ENCODE measurements at places on chromosomes 6 and 20. TPM values are rescaled to one million over a fixed set of nuclear protein-coding genes. Genes with fewer than 3 reads are reported as not detected.

GRCh38 chr6:45901767-45902650, 113.7 kb downstream of the CLIC5 start:
- H3K36me3 ChIP-seq = no peaks in the 10 kb centered on the region
- H3K27me3 ChIP-seq = no peaks in the 10 kb centered on the region
- no peak for DNase-seq
- no peak overlapping the region for H3K27ac ChIP-seq

DNA sequence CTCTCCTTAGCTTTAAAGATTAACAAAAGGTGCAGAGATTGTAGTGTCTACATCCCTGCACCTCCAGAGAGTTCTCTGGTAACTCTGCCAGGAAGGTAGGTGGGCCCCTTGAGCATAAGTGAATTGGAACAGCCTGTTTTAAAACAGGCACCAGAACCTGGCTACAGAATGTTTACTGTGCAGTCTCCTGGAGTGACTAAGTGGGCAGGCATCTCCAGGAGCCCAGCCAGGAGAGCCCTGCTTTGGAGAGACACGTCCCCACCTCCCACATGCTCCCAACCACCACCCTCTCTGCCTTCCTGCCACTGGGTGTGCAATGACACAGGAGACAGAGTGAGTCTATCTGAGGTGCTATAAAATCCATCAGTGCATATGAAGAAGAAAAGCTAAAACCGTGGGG, 110.3 kb upstream of the EYA4 start:
- H3K27me3 ChIP-seq = no peaks in the 10 kb centered on the region
- H3K4me1 ChIP-seq = peaks cover 32% of the 10 kb centered on the region
- peak overlapping the region; percentile 71 for H3K27ac ChIP-seq
- no peak for DNase-seq

GRCh38 chr6:110446405-110446804, 30.0 kb downstream of the SLC22A16 start:
- no peak for DNase-seq
- H3K36me3 ChIP-seq = no peaks in the 10 kb centered on the region
- peaks cover 4% of the 10 kb centered on the region for H3K27me3 ChIP-seq
- no peak overlapping the region for H3K4me3 ChIP-seq
- H3K4me1 ChIP-seq = no peaks in the 10 kb centered on the region
- H3K27ac ChIP-seq = no peak overlapping the region

DNA sequence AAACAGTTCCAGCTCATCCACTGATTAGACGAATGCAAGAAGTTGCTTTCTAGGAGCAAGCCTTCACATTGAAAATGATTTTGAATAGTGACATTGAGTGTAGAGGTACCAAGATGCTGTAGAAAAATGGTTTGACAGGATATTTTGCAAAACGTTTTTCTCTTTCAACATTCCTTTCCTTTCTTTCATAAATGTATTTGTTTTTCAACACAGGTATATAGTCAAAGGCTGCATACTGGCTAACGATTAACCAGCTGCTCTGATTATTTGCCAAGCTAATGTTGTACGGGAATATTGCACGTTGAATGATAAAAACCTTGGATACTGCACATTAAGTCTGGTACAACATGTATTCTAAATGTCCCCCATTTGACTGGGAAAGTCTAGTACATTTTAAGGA, 78.8 kb upstream of the TENT5A start:
- no peak overlapping the region for H3K27ac ChIP-seq
- no peaks in the 10 kb centered on the region for H3K36me3 ChIP-seq
- H3K27me3 ChIP-seq = no peaks in the 10 kb centered on the region
- no peak overlapping the region for H3K4me3 ChIP-seq

DNA sequence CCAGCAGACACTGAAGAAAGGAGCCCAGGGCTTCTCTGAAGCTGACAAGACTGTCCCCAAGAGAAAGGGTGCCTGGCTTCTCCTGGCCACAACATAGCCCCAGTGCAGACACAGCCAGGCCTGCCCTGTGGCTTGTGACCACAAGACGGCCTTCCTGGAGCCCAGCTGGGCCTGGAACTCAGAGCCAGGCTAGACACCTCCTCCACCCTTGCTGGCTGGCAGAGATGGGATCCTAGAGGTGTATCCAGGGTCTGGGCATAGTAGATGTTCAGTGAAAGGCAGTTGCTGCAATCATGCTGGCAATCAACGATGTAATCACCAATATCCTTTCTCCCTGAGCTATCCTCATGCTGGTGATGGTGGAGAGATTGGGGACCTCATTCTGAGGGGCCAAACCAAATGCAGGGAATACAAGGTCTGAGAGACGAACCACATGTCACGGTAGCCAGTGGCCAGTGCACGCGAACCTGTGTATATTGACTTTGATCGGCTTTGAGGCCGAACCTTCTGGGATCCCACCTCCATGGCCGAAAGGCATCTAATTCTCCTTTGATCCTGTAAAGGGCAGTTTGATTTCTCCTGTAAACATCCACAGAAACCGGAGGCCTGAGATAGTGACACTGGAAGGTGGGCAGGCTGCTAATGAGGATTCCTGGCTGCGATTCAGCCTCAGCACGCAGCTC, 115.2 kb downstream of the PSMB1 start:
- H3K4me3 ChIP-seq = peak overlapping the region; percentile 43
- H3K27ac ChIP-seq = peak overlapping the region; percentile 43
- H3K4me1 ChIP-seq = peaks cover 20% of the 10 kb centered on the region
- H3K36me3 ChIP-seq = peaks cover 5% of the 10 kb centered on the region
- H3K27me3 ChIP-seq = no peaks in the 10 kb centered on the region

- H3K27ac ChIP-seq = no peak overlapping the region
- H3K27me3 ChIP-seq = peaks cover 22% of the 10 kb centered on the region
- H3K4me1 ChIP-seq = no peaks in the 10 kb centered on the region
Measured at GRCh38 chr20:20095114-20095872, 43.0 kb downstream of the CFAP61 start.

GRCh38 chr6:113591896-113592827, 265.0 kb upstream of the MARCKS start:
- H3K4me1 ChIP-seq = peaks cover 52% of the 10 kb centered on the region
- H3K4me3 ChIP-seq = no peak overlapping the region
- no peak for DNase-seq
- H3K27me3 ChIP-seq = no peaks in the 10 kb centered on the region
- peak overlapping the region; percentile 75 for H3K27ac ChIP-seq
- no peaks in the 10 kb centered on the region for H3K36me3 ChIP-seq

- peaks cover 2% of the 10 kb centered on the region for H3K4me1 ChIP-seq
- no peaks in the 10 kb centered on the region for H3K27me3 ChIP-seq
- DNase-seq = no peak
- no peak overlapping the region for H3K27ac ChIP-seq
- no peak overlapping the region for H3K4me3 ChIP-seq
Measured at GRCh38 chr6:137954253-137954652, 87.2 kb downstream of the TNFAIP3 start.

DNA sequence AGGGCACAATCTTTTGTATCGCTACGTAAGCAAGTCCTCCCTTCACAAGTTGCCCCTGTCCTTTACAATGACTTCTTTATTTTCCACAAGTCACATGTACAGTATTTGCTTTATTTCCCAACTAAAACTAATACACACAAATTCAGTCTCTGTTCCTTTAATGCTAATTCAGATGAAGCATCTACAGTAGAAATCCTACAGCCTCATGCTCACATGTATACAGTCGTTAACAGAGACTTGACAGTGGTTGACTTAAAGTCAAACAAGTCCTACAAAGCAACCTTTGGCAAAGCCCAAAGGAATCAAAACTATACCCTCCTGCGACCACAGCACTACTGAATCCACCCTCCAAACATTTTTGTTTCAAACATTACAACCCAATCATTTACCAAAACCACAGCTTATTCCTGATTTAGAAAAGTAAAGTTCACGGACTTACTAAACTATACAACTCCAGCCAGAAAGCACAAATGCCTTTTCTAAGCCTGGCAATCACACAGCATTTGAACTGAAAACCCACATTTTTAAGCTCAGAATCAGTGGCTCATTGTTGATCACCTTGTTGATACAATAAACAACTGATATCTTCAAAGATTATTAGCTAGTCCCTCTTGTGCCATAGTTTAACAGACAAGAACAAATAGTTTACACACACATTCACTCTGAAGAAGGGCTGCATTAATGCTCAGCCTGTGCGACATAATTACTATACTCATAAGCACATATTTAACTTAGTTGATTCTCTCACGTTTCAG, 70.9 kb upstream of the NHSL1 start:
- peaks cover 3% of the 10 kb centered on the region for H3K36me3 ChIP-seq
- no peaks in the 10 kb centered on the region for H3K27me3 ChIP-seq
- H3K4me3 ChIP-seq = no peak overlapping the region
- no peak for DNase-seq
- no peak overlapping the region for H3K27ac ChIP-seq

GRCh38 chr20:53625311-53626129, 31.9 kb upstream of the ZNF217 start:
- H3K4me1 ChIP-seq = peaks cover 33% of the 10 kb centered on the region
- H3K27me3 ChIP-seq = no peaks in the 10 kb centered on the region
- H3K36me3 ChIP-seq = no peaks in the 10 kb centered on the region
- no peak overlapping the region for H3K4me3 ChIP-seq
- H3K27ac ChIP-seq = no peak overlapping the region

- no peak overlapping the region for H3K27ac ChIP-seq
- H3K4me3 ChIP-seq = no peak overlapping the region
- peaks cover 46% of the 10 kb centered on the region for H3K27me3 ChIP-seq
- H3K4me1 ChIP-seq = no peaks in the 10 kb centered on the region
- H3K36me3 ChIP-seq = no peaks in the 10 kb centered on the region
- DNase-seq = peak; percentile 22
Measured at GRCh38 chr20:57860576-57860975, 150.8 kb upstream of the PMEPA1 start.

- DNase-seq = no peak
- peaks cover 5% of the 10 kb centered on the region for H3K27me3 ChIP-seq
- peaks cover 12% of the 10 kb centered on the region for H3K4me1 ChIP-seq
- no peaks in the 10 kb centered on the region for H3K36me3 ChIP-seq
Measured at GRCh38 chr6:161635975-161636374, 362.1 kb upstream of the AGPAT4 start.

DNA sequence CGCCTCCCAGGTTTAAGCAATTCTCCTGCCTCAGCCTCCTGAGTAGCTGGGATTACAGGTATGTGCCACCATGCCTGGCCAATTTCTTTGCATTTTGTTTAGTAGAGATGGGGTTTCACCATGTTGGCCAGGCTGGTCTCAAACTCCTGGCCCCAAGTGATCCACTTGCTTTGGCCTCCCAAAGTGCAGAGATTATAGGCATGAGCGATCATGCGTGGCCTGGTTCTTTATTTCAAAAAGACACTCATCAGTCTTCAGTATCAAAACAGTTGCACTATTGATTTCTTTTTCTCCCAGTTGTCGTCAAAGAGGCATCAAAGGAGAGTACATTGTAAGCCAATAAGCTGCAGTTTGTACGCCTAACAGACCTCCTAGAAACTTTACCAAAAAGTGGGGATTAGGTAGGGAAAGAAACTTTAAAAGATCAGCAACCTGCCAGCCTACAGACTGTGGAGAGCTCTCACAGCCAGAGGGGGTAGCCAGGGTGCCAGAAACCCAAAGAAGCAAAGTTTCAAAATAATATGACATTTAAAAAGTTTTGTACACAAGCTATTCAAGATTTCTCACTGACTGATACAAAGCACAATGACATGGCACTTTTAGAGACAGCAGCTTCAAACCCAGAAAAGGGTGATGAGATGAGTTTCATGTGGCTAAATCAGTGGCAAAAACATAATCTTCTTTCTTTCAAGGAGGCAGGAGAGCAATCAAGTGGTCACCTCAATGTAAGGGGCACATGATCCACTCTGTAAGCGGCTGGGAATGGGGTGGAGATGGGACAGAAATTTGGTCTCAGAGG, 83.0 kb upstream of the RALY start:
- H3K27ac ChIP-seq = no peak overlapping the region
- peaks cover 36% of the 10 kb centered on the region for H3K4me1 ChIP-seq
- H3K36me3 ChIP-seq = no peaks in the 10 kb centered on the region
- peaks cover 1% of the 10 kb centered on the region for H3K27me3 ChIP-seq
- no peak for DNase-seq

GRCh38 chr6:71287038-71287437, 1.6 kb upstream of the OGFRL1 start:
- H3K36me3 ChIP-seq = no peaks in the 10 kb centered on the region
- no peak overlapping the region for H3K4me3 ChIP-seq
- H3K27me3 ChIP-seq = no peaks in the 10 kb centered on the region
- no peak for DNase-seq
- peaks cover 9% of the 10 kb centered on the region for H3K4me1 ChIP-seq
- no peak overlapping the region for H3K27ac ChIP-seq

GRCh38 chr6:76742919-76743318, 670.5 kb upstream of the IMPG1 start:
- H3K27me3 ChIP-seq = no peaks in the 10 kb centered on the region
- H3K4me1 ChIP-seq = no peaks in the 10 kb centered on the region
- H3K4me3 ChIP-seq = no peak overlapping the region

DNA sequence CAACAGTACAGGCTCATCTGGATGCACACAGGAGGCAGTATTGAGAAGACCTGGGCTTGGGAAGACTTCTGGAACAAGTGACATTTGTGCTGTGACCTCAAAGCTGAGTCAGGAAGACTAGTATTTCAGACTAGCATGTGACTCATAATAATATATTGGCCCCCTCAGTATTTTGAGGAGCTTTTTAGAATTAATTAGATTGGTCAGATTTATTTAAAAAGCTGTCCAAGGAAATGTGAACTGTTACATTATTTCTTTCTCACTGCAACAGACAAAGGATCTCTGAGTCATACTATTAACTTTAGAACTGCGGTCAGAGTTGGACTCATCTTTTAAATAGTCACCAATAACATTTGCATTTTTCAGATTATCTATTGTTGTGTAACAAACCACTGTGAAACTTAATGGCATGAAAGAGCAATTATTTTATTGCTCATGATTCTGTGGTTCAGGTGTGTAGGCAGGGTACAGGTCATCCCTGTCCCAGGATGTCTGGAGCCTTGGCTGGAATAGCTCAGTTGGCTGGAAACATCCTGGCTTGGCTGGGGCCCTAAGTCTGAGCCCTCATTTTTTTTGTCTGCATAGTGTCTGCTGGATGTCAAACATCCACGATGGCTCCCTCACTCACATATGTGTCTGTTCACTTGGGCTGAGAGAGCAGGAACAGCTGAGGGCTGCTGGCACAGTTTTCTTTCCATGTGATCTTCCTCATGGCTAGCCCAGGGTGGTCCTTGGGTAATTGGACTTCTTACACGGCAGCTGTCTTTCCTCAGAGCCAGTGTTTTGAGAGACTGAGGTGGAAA, 46.9 kb downstream of the MAP3K4 start:
- H3K27me3 ChIP-seq = no peaks in the 10 kb centered on the region
- H3K4me1 ChIP-seq = peaks cover 15% of the 10 kb centered on the region
- peaks cover 15% of the 10 kb centered on the region for H3K36me3 ChIP-seq
- no peak for DNase-seq
- peak overlapping the region; percentile 30 for H3K27ac ChIP-seq
- no peak overlapping the region for H3K4me3 ChIP-seq

Gene CENPW
- total RNA-seq = 23.3 TPM

Gene LRFN2
- not detected for total RNA-seq

Gene NR2E1
- not detected for total RNA-seq

Gene FOXQ1
- 0.53 TPM for total RNA-seq
